ENCODE measurements at places on chromosomes 16 and 17.

DNA sequence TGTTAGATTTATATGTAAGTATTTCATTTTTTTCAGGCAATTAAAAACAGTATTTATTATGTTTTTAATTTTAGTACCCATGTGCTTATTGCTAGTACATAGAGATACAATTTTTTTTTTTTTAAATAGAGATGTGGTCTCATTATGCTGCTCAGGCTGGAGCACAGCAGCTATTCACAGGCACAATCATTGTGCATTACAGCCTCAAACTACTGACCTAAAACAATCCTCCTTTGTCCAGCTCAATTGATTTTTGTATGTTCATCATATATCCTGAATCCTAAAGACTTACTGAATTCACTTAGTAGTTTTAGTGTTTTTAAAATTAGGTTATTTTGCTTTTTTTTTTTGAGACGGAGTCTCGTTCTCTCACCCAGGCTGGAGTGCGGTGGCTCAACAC is 26.3 kb downstream of the SPECC1 start:
- DNase-seq: no peak

DNA sequence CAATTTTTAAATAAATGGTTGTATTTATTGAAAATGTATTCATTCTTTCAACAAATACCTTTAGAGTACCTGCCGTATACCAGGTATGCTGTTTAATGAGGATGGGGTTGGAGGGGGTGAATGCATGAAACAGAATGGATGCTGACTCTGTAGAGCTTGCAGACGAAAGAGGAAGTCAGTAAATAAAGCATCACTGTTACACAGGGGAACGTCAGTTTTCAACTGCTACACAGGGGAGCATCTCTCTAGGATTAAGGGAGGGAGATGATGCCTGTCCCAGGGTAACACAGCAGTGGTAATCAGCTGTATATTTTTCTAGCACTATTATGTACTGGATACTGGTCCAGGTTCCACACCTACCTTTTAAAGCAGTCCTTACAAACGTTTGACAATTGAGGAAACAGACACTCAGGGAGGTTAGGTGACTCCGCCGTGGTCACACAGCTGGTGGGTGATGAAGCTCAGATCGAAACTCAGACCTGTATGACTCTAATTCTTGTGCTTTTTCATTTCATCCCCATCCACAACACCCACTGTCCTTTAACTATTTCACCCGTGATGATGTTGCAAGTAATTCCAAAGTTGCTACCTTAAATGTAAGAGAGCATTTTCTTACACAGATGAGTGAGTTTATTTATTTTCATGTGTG is 452.1 kb upstream of the HSBP1 start:
- DNase-seq: no peak

- no peak for DNase-seq
Measured at GRCh38 chr16:89334988-89335802, 117.7 kb downstream of the ZNF778 start.

GRCh38 chr17:64377769-64378282 is 12.8 kb downstream of the PECAM1 start:
- DNase-seq: no peak

DNA sequence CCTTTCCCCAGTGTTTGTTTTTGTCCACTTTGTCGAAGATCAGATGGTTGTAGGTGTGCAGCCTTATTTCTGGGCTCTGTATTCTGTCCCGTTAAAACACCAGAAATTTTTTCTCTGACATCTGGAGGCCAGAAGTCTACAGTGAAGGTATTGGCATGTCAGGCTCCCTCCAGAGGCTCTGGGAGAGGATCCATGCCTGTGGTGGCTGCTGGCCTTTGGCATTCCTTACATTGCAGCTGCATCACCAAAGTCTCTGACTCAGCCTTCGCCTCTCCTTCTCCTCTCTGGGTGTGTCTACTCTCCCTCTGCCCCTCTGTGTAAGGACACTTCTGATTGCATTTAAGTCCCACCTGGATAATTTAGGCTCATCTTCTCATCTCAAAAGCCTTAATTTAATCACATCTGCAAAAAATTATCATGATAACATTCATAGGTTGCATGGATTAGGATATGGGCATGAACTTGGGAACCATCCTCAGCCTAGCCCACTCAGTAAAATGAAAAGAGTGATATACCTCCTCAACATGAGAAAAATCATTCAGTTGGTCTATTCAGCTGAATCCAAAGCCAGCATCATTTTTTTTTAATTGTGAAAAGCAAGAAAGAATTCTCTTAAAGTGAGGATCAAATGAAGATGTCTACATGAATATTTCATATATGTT is 78.0 kb downstream of the MAP2K6 start:
- no peak for DNase-seq

DNA sequence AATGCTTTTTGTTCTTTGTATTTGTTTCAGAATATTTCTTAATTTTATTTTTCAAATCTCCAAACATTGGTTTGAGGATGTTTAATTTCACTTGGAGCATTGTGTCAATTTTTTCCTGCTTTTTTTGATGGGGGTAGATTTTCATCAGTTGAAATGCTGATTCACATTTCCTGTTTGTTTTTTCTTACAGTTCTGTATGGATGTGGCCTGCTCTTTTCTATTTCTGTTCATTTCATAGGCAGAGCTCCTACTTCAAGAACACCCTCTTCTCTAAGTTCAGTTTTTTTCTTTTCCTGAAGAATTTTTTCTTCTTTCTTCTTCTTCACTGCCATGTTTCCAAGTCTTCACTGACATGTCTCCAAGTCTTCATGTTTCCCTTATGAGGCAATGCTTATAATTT is 8.8 kb downstream of the MBTD1 start:
- no peak for DNase-seq

GRCh38 chr16:17149904-17150483 is 320.8 kb downstream of the XYLT1 start:
- DNase-seq: no peak

DNA sequence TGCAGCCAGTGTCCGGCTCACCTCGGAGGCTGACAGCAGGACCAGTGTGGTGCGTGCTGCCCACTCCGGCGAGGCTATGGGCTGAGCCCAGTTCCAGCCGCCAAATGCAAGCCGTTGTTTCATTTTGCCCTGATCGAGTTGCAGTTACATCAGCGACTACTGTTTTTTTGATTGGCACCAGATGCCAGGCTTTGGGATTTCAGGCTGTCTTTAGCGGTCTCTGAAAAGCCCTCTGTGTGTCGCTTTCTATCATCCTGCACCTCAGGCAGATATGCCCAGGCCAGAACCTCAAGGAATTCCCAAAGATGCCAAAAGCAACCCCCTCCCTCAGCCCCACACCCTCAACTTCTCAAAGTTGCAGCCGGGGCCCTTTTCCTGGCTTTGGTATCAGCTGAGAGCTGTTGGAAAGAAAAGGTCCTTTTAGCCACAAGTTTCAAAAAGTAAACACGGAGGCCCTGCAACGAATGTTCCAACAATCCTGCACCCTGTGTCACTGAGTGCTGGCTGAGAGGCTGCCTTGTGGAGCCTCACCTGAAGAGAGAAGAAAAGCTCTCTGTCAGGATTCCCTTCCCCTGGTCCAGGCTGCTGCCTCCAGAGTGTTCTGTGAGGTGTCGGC is 58.9 kb downstream of the WWP2 start:
- no peak for DNase-seq

- no peak for DNase-seq
Measured at GRCh38 chr17:79070266-79070880, 4.3 kb upstream of the ENGASE start.

DNA sequence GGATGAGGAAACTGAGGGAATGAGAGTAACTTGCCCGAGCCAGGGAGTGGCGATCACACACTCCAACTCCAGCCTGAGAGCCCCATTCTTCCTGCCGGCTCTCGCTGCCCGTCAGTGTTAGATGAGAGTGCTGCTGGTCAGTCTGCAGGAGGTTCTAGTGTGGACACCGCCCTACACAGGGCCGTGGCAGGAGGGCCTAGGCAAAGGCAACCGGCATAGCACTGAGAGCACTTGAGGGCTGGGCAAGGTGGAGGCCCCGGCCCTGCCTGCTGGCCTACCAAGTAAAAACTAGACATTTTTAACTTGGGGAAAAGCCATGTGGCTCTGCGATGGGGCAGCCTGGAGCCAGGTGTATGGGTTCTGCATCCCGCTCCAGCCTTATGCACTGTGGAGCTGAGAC is 354.8 kb downstream of the SEC14L1 start:
- no peak for DNase-seq

GRCh38 chr17:70230850-70231640 is 61.7 kb downstream of the KCNJ2 start:
- DNase-seq: no peak

DNA sequence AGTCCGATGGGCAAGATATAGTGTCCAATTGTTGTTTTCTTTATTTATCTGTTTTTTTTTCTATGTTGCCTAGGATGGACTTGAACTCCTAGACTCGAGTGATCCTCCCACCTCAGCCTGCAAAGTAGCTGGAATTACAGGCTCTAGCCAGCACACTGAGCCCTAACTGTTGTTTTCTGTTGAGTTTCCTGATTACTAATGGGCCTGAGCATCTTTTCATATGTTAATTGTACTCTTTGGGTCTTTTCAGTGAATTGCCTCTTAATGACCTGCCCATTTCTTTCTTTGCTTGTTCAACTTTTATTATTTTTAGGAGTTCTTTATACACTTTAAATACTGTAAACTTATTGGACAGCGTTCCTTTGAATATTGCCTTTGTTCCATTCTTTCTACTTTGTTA is 213.0 kb downstream of the HS3ST3B1 start:
- DNase-seq: no peak

GRCh38 chr17:52105591-52105990 is 52.9 kb downstream of the CA10 start:
- DNase-seq: no peak

Data from SIG-M5 (cell line).